ENCODE measurements at places on chromosomes 16 and 17. TPM values are rescaled to one million over a fixed set of nuclear protein-coding genes. Genes with fewer than 3 reads are reported as not detected.

Gene CLDN7
- 1.0 TPM for total RNA-seq

Gene TBC1D3E
- 0.17 TPM for total RNA-seq

DNA sequence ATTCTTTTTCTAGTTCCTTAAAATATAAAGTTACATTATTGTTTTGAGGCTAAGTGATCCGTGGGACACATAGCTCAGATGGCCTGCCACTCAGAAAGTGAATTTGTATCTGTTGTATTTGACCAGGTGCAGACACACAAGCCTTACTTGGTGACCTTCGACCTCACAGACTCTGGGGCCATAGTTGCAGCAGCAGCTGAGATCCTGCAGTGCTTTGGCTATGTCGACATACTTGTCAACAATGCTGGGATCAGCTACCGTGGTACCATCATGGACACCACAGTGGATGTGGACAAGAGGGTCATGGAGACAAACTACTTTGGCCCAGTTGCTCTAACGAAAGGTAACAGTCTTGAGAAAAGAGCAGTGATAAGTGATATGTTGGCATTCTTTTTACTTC, 30.5 kb downstream of the TMEM11 start:
- no peak for DNase-seq
- peaks cover 28% of the 10 kb centered on the region for H3K36me3 ChIP-seq
- no peak overlapping the region for H3K4me3 ChIP-seq
- no peaks in the 10 kb centered on the region for H3K27me3 ChIP-seq
- H3K4me1 ChIP-seq = no peaks in the 10 kb centered on the region
- no peak overlapping the region for H3K27ac ChIP-seq

GRCh38 chr17:35931794-35932425, 1.3 kb upstream of the RDM1 start:
- H3K4me1 ChIP-seq = peaks cover 13% of the 10 kb centered on the region
- no peaks in the 10 kb centered on the region for H3K36me3 ChIP-seq
- no peak overlapping the region for H3K4me3 ChIP-seq
- DNase-seq = no peak
- no peak overlapping the region for H3K27ac ChIP-seq
- H3K27me3 ChIP-seq = no peaks in the 10 kb centered on the region

DNA sequence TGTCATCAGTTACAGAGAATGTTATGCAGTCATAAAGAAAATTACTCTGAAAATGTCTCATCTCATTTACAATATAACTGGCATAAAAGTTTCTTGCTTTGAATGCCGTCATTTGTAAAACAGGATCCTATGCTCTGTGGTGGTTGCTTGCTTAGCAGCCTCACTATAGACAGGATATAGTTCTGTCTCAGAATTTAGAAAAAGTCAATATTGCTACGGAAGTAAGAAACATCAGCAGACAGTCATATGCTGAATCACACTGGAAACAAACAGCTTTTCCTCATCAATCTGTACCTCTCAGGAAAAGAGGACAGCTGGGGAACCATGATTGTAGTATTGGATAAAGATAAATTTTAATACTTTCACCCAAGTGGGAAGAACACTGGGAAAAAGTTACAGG, 105.5 kb downstream of the MYO1D start:
- no peaks in the 10 kb centered on the region for H3K27me3 ChIP-seq
- DNase-seq = no peak
- H3K4me1 ChIP-seq = no peaks in the 10 kb centered on the region
- no peaks in the 10 kb centered on the region for H3K36me3 ChIP-seq

GRCh38 chr16:81435103-81435502, 9.5 kb upstream of the CMIP start:
- H3K27me3 ChIP-seq = no peaks in the 10 kb centered on the region
- no peaks in the 10 kb centered on the region for H3K36me3 ChIP-seq
- no peaks in the 10 kb centered on the region for H3K4me1 ChIP-seq
- no peak overlapping the region for H3K4me3 ChIP-seq
- no peak overlapping the region for H3K27ac ChIP-seq
- no peak for DNase-seq

- H3K36me3 ChIP-seq = no peaks in the 10 kb centered on the region
- H3K27me3 ChIP-seq = peaks cover 17% of the 10 kb centered on the region
- no peak for DNase-seq
- no peak overlapping the region for H3K4me3 ChIP-seq
- H3K27ac ChIP-seq = no peak overlapping the region
Measured at GRCh38 chr17:8628172-8628571, 2.4 kb downstream of the MYH10 start.

DNA sequence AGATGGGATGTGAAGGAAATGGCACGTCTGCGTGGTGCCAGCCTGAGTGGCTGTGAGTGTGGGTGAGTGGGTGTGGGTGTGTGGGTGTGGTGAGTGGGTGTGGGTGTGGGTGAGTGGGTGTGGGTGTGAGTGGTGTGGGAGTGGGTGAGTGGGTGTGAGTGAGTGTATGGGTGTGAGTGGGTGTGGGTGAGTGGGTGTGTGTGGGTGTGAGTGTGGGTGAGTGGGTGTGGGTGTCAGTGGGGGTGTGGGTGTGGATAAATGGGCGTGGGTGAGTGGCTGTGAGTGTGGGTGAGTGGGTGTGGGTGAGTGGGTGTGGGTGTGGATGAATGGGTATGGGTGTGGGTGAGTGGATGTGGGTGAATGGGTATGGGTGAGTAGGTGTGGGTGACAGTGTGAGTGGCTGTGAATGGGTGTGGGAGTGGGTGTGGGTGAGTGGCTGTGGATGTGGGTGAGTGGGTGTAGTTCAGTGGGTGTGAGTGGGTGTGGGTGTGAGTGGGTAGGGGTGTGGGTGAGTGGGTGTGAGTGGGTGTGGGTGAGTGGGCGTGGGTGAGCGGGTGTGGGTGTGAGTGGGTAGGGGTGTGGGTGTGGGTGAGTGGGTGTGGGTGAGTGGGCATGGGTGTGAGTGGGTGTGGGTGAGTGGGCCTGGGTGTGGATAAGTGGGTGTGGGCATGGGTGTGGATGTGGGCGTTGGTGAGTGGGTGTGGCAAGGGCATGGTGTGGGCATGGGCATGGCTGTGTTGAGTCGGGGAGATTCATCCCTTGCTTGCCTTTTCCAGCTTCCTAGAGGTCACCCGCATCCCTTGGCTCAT, 80.8 kb downstream of the ZDHHC7 start:
- H3K27me3 ChIP-seq = no peaks in the 10 kb centered on the region
- H3K36me3 ChIP-seq = no peaks in the 10 kb centered on the region

DNA sequence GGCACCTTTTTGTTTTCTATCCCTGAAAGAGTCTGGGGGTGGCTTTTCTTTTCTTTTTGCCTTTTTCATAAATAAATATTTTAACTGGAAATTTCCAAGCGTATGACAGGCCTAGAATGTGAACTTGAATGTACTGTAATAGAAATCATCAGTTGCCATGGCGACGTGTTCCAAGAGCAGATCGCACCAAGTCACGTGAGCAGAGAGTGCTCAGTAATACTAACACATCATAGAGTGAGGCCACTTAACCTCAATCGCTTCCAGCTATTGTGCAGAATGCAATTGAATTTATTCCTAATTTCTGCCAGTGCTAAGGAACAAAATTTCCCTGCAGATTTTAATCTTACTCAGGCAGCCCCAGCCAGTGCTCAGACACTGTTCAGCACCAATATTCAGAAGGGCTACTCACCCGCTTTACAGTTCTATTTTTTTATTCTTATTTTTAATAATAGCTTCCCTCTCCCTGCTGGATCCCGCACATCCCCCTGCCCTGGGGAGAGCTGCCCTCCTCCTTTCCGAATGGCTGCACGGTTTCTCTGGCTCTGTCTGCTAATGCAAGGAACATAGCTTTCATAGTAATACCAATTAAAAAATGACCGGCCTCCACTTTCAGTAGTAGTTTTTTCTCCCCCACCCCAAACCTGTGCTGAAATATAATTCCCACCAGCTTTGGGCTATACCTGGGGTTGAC, 26.2 kb upstream of the PMFBP1 start:
- no peaks in the 10 kb centered on the region for H3K4me1 ChIP-seq
- DNase-seq = no peak
- H3K36me3 ChIP-seq = no peaks in the 10 kb centered on the region

DNA sequence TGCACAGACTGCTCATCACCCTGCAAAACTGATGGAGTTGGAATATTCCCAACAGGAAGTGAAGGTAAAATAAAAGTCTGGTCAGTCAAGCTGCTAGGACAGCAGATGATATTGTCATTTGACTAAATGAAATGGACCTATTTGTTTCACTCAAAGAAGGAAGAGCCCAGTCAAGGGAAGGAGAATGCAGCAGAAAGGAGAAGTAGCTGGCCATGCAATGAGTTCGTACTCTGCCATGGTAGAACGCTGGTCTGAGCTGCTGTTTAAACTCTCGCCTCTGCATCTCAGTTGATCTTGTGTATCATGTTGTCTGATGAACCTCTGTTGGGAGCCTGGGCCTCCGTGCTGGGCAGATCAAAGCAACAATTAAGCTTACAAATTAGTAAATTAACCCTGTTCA, 15.6 kb upstream of the YPEL2 start:
- H3K4me1 ChIP-seq = no peaks in the 10 kb centered on the region
- H3K4me3 ChIP-seq = no peak overlapping the region
- no peaks in the 10 kb centered on the region for H3K27me3 ChIP-seq
- no peaks in the 10 kb centered on the region for H3K36me3 ChIP-seq
- no peak for DNase-seq

GRCh38 chr16:23840310-23840709, 4.5 kb downstream of the PRKCB start:
- H3K36me3 ChIP-seq = peaks cover 4% of the 10 kb centered on the region
- DNase-seq = no peak
- H3K4me1 ChIP-seq = peaks cover 62% of the 10 kb centered on the region
- H3K4me3 ChIP-seq = no peak overlapping the region

Data from CD4-positive, alpha-beta memory T cell (primary cell).